ENCODE measurements at places on chromosomes 4 and X. TPM values are rescaled to one million over a fixed set of nuclear protein-coding genes. Genes with fewer than 3 reads are reported as not detected.

DNA sequence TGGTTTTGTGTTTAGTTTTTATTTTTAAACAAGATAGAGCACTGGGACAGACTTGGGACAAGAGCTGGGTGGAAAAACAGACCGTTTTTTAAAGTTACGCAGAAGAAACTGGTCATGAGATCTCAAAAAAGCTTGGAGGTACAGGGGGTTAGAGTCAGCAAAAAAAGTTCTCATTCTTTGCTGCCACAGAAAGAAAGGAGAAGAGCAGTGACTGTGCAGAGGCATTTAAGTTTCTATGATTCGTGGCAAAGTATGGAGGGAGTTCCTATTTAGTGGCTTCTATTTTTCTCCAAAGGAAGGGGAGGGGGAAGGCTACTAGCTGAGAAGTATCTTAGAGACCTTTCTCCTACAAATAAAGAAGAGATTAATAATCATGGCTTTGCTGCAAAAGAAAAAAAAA, 68.3 kb downstream of the MANBA start:
- no peak for DNase-seq

GRCh38 chrX:8010105-8010504, 82.9 kb upstream of the PNPLA4 start:
- no peak for DNase-seq

DNA sequence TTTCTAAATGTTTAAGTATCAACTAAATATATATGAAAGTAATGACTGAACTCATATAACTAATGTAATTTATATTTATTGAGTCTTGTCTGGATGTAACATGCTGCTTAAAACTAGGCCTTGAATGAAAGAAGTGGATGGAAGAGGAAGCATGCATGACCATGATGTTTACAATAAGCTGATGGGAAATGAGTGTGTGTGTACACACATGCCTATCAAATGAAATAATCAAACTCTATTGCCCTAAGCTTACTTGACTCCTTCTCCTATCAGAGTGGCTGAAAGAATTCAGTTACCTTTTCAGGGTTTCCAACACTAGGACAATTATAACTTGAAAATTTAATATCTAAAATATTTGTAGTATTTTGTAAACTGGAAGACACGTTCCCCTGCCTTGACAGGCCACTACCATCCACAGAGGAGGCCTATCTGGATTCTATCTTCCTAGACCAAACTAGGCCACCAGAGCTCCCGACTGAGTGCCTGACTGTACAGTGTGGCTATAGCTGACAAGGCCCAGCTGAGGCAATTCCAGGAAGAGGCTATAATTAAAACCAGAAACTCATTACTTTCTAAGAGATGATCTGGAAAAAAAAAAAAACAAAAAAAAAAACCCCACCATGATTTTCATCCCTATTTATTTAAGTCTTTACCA, 7.6 kb downstream of the ARSJ start:
- DNase-seq = peak; percentile 75

- DNase-seq = peak; percentile 79
These were observed 27.6 kb upstream of the INTU start for GRCh38 chr4:127604949-127605709.

- DNase-seq = peak; percentile 11
These were observed 161.8 kb upstream of the PCDH18 start for GRCh38 chr4:137694138-137694537.

GRCh38 chr4:140719686-140720085, 36.5 kb downstream of the TBC1D9 start:
- no peak for DNase-seq

GRCh38 chr4:79472036-79472435, 64.0 kb upstream of the GK2 start:
- no peak for DNase-seq

- DNase-seq = peak; percentile 57
These were observed 616 bp downstream of the WDR1 start for GRCh38 chr4:10115797-10116568.

DNA sequence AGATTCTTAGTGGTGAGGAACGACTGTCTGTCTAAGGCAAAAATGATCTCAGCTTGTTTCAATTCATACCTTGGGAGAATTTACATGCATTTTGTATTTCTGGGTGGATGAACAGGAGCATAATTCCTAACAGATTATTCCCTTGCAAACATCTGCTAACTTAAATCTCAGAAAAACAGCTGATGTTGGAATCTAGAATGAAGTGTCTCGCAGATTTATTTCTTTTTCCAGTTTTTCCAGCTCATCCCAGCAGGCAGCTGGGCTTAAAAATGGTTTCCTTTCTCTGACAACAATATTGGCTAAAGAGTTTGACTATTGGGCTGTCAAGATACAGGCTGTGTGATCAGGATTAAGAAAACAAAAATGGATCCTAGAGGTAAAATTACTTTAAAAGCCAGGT, 1.1 kb downstream of the LNX1 start:
- no peak for DNase-seq

- DNase-seq = no peak
These were observed 55.9 kb downstream of the AMOT start for GRCh38 chrX:112784692-112785091.

- DNase-seq = no peak
These were observed 49.8 kb downstream of the SH3RF1 start for GRCh38 chr4:169220854-169221411.

DNA sequence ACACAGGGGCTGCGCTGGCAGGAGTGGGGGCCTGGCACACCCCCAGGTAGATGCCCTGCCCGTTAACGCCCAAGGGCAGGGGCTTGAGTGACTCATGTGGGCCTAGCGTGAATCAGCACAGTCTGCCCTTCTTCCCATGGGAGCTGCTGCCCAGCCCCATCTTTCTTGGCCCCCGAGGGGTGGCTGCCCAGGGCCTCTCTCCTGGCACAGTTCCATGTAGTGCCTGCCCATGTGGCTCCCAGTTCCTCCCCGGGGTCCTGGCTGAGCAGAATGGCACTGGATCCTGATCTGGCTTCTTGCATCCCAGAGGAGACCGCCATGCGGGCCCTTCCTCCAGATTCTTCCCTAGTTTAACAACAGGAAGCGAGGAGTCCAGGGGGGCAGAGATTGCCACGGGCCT, 2.1 kb upstream of the AVPR2 start:
- no peak for DNase-seq

GRCh38 chr4:168566726-168567125, 69.9 kb downstream of the PALLD start:
- DNase-seq = no peak

GRCh38 chr4:19254486-19254885, 997.2 kb upstream of the SLIT2 start:
- DNase-seq = no peak

DNA sequence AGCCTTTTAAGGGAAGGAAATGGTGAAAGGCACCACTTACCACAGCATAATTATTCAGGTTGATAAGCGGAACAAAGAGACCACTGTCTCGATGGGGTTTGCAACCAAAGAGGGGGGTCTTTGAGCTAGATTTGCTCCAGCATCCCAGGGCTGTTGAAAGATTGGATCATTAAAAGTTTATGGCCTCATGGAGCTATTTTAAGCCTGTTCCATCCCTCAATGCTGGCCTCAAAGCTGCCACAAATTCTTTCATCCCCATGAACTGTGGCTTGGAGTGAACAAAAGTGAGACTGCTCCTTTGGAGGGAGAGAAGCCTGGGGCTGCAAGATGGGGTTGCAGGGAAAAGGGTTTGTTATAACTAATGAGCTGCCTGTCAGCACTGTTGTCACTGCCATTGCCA, 209.8 kb downstream of the RTL9 start:
- DNase-seq = no peak

DNA sequence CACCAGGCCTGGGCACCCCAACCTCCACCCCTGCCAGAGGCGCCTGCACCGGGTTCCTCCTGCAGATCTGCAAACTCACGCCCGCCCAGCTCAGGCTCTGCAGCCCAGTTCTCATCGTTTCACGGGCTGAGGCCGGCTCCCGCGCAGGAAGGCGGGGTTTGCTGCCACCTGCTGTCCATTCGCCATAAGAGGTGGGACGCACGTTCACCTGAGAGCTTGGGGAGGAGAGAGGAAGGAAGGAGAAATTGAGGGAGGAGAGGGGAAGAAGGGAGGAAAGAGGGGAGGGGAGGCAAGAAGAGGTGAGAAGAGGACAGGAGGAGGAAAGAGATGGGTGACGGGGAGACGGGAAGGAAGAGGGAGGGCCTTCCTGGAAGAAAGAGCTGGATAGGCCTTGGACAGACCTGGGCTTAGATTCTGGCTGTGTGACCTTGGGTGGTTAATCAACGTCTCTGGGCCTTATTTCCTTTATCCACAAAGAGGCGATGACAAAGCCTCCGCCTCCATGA, 114.5 kb downstream of the ADRA2C start:
- DNase-seq = peak; percentile 78

Gene MGAT4D
- not detected for total RNA-seq

Gene DUSP9
- total RNA-seq = not detected

Gene CNGA2
- not detected for total RNA-seq

Gene CENPVL3
- not detected for total RNA-seq

Gene CT55
- total RNA-seq = not detected

Gene F9
- not detected for total RNA-seq

Gene TREX2
- total RNA-seq = 0.76 TPM
